H9 (cell line): ENCODE measurements at places on chromosomes 16 and 17. TPM values are rescaled to one million over a fixed set of nuclear protein-coding genes. Genes with fewer than 3 reads are reported as not detected.

Gene CACNG1
- total RNA-seq, result not detected in 2 replicates

DNA sequence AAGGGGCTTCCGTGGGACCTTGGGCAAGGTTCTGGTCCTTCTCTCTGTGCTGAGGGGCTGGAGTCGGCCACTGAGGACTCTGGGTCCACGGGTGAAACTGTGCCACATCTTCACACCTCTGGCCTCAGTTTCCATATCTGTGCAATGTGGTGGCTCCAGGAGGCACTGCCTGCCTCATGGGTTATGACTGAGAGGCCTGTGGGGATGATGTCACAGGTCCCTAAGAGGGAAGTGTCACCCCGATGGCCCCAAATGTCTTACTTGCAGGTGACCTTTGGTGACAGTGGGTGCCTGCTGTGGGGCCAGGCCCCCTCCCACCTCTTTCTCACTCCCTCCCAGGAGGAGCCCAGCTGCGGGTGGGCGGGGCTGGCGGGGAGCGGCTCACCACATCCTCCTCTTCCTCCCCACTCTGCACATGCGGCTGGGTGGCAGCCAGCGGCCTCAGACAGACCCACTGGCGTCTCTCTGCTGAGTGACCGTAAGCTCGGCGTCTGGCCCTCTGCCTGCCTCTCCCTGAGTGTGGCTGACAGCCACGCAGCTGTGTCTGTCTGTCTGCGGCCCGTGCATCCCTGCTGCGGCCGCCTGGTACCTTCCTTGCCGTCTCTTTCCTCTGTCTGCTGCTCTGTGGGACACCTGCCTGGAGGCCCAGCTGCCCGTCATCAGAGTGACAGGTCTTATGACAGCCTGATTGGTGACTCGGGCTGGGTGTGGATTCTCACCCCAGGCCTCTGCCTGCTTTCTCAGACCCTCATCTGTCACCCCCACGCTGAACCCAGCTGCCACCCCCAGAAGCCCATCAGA is at the start of gene IL21R:
TSS of gene IL21R (plus strand) at position 407 of the 801 bp plus-strand sequence. CDS start 27,898 bp downstream, outside the sequence.
- H3K4me3 ChIP-seq, result no peak within 1 kb of the TSS
- H3K27me3 ChIP-seq, result no peaks in the 10 kb centered on the region
- no peaks in the 10 kb centered on the region for H3K36me3 ChIP-seq
- no peak within 1 kb of the TSS for H3K27ac ChIP-seq

DNA sequence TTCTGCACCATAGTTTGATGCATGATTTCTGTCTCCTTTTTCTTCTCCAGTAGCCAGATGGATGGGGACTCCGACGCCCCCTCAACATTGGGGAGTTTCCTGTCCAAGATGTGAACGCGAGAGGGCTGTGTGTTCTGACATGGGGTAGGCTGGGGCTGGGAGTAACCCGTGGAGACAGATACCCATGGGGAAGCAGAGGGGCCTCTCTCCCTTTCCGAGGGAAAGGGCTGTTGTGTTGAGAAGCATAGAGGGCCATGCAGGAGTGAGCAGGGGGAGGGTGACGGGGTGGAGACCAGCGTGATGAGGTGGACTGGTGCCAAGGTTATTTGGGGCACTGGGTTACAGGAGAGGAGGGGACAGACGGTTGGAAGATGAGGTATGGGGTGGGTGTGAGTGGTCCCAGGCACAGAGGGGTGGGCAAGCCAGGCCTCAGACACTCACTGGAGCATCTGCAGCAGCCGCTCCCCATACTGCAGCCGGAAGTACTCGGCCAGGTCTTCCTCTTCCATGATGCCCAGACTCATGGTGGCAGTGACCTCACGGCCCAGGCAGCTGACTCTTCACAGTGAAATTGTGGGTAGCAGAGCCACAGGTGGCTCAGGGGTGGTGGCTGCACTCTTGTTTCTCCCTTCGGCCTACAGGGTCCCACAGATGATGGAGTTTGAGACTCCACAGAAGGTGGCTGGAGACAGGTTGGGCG is 400 bp downstream of the CCDC42 start:
- no peak overlapping the region for H3K27ac ChIP-seq
- H3K4me1 ChIP-seq, result no peaks in the 10 kb centered on the region; the same call in 1 of the 2 replicates
- H3K4me3 ChIP-seq, result peak overlapping the region; percentile 29; the same call in 1 of the 2 replicates
- H3K27me3 ChIP-seq, result no peaks in the 10 kb centered on the region
- H3K36me3 ChIP-seq, result no peaks in the 10 kb centered on the region

DNA sequence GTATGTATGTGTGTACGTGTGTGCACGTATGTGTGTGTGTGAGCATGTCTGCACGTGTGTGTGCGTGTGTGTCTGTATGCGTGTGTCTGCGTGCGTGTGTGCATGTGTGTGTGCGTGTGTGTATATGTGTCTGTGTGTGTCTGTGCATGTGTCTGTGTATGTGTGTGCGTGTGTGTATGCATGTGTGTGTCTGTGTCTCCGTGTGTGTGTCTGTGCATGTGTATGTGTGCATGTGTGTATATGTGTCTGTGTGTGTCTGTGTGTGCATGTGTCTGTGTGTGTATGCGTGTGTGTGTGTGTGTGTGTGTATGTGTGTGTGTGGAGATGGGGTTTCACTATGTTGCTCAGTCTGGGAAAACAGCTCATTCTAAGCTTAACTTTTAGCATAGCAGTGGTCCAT is 43.9 kb downstream of the ATP2C2 start:
- H3K4me3 ChIP-seq, result no peak overlapping the region
- H3K27me3 ChIP-seq, result no peaks in the 10 kb centered on the region
- no peak for DNase-seq
- no peaks in the 10 kb centered on the region for H3K4me1 ChIP-seq
